ENCODE measurements at places on chromosomes 6 and 20.
A peak's percentile ranks its signal among the peaks of the same experiment; 100 is the strongest.

DNA sequence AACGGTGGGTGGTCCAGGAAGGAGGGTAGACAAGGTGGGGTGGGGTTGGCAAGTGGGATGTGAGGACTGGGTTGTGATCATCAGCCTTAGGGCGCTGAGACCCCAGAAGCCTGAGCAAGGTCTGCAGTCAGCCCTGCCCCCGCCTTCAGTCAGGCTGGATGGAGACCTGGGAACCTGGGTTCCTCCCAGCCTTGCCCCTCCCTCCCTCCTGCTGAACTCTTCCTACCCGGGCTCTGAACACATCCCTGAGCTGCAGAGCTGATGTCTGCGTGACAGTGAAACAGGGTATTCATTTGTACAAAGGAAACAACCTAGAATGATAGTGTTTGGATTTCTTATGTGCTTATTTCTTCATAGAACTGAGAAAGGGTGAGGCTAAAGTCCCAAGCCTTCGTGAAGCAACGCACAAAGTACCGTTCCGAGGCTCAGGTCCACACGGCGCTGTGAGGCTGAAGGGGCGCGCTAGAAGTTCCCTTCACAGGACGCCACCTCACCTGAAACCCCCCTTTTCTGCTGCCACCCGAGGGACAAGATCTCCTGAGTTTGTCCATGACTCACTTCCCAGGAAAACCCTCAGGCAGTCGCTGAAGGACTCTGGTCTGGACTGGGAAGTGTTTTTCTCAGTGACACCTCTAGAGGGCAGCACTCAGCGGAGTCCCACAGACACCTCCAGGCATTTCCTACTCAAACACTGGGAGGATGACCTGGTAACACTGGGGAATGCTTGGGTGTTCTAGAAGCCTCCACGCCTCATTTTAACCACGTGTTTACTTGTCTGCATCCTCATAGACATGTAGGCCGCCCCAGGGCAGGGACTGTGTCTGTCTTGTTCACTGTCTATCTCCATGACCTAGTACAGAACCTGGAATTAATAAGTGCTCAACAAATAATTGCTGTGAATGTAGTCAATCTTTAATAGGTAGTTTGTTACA lies 1.2 kb downstream of the GSTA5 start:
- DNase-seq, result peak; percentile 48

- DNase-seq, result peak; percentile 31
Measured at GRCh38 chr6:14310960-14311359, 193.4 kb downstream of the CD83 start.

GRCh38 chr6:8905757-8906156 lies 470.4 kb upstream of the SLC35B3 start:
- DNase-seq, result no peak

DNA sequence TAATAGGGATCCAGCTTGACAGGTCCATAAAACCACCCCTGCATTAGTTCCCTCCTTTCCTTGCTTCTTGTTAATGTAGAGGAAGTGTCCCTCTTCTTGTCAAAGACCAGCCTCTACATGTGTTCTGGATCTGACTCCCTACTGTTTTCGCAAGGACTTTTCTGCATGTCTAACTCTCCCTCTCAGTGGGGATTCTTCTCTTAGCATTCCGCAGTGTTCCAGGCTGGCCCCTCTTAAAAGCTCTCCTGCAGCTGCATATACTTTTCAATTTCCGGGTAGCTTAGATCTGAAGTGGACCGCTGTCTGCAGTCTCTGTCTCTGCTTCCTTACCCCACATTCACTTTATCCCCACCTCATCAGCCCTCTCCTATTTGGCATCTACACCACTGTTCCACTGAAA lies 96.1 kb upstream of the MAN1A1 start:
- no peak for DNase-seq

- no peak for DNase-seq
Measured at GRCh38 chr6:36967757-36968156, 13.2 kb downstream of the PI16 start.

GRCh38 chr20:52614051-52614863 lies 357.9 kb upstream of the TSHZ2 start:
- no peak for DNase-seq

- DNase-seq, result peak; percentile 75
Measured at GRCh38 chr6:81981812-81982211, 229.3 kb upstream of the TENT5A start.

- DNase-seq, result peak; percentile 68
Measured at GRCh38 chr6:24323632-24324337, 34.1 kb downstream of the DCDC2 start.

DNA sequence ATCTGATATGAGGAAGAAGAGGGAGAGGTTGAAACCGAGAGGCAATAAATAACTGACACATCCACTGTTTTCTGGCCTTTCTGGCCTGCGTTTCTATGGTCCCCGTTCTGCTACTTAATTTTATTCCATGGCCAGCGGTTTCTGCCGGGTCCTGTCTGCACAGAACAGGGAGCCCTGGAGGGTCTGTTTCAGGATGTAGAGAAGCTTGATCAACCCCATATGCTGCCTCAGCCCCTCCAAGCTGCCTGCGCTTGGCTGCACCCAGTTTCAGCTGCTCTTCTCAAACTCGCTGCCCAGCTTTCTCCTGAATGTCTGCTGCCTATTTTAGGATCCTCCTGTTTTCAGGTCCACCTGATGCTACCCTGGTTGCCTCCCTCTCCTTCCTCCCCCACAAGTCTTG lies 18.5 kb upstream of the PACSIN1 start:
- DNase-seq, result no peak

GRCh38 chr6:4858194-4859015 lies 82.2 kb downstream of the CDYL start:
- no peak for DNase-seq

GRCh38 chr6:80508885-80509630 lies 402.6 kb downstream of the BCKDHB start:
- DNase-seq, result no peak

DNA sequence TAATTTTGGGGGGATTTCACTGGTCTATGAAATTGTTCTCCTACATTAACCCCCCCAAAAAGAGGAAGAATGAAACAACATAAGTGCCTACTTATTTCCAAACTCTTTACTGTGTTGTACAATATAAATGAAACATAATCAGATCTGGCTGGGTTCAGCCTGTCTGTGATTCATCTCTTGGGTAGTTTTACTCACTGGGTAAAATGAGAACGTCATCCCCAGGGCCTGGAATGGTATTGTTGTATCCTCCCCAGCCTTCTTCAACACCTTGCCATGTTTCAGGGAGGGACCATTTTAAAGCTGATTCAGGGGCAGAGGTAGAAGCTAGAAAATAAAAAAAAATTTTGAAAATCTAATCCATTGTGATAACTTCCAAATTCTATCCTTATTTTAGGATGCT lies 256.7 kb downstream of the PKHD1 start:
- DNase-seq, result no peak

- no peak for DNase-seq
Measured at GRCh38 chr6:35519313-35520015, 6.8 kb upstream of the TULP1 start.

GRCh38 chr6:81750200-81750599 lies 2.3 kb downstream of the TENT5A start:
- no peak for DNase-seq

DNA sequence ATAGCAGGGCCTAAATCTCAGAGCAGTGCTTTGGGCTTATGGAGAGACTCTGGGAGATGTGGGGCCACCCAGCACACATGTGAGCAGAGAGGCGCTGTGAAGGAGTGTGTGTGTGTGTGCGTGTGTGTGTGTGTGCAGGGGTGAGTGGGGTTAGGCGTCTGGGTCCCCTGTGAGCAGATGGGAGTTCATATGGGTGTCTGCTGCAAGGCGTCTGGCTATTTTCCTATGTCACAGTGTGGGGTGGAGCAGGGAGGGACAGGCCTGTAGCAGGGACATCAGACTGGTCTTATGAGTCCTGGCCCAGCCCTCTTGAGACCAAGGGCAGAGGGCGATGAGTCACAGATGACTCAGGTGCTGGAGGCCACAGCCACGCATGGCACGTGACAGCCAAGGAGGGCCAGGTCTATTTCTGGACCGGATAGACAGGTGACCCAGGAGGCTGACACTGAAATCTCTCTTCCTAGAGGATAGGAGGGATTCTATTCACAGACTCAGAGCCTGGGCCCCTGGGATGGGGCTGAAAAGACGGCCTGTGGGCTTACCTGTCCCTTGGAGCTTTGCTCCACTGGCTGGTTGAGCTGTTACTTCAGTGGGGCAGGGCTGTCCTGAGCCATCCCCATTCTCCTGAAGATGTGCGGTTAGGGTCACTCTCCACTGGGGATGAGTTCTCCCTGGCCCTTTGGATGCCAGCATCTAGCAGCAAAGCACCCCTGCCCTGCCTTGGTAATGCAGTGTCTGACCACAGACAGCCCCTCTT lies 28.9 kb downstream of the VEGFA start:
- peak; percentile 33 for DNase-seq

DNA sequence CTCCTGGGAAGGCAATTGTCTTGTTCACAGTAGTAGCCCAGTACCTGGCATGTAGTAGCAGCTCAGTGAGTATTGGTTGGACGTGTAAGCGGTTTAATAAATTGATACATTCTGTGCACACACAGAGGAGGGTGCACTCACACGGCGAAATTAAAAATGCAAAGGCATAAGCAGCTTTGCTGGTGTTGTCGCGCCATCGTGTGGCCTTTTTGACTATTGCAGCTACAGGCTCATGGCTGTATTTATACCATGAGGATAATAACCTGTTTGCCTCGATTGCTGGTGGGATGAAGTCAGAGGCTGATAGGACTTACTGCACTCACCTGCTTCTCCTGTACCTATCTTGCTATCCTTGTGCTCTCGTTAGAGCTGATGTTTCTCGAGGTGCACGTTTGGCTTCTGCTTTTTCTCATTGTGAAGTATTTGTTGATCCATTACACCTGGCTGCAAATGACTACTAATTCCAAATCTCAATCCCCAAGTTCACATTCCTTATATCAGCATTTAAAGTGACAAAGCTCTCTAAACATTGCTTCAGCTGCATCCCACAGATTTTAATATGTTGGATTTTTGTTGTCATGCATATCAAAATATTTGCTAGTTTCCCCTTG lies 61.5 kb downstream of the TBXT start:
- DNase-seq, result peak; percentile 11

GRCh38 chr20:13260650-13261279 lies 39.7 kb downstream of the ISM1 start:
- no peak for DNase-seq

DNA sequence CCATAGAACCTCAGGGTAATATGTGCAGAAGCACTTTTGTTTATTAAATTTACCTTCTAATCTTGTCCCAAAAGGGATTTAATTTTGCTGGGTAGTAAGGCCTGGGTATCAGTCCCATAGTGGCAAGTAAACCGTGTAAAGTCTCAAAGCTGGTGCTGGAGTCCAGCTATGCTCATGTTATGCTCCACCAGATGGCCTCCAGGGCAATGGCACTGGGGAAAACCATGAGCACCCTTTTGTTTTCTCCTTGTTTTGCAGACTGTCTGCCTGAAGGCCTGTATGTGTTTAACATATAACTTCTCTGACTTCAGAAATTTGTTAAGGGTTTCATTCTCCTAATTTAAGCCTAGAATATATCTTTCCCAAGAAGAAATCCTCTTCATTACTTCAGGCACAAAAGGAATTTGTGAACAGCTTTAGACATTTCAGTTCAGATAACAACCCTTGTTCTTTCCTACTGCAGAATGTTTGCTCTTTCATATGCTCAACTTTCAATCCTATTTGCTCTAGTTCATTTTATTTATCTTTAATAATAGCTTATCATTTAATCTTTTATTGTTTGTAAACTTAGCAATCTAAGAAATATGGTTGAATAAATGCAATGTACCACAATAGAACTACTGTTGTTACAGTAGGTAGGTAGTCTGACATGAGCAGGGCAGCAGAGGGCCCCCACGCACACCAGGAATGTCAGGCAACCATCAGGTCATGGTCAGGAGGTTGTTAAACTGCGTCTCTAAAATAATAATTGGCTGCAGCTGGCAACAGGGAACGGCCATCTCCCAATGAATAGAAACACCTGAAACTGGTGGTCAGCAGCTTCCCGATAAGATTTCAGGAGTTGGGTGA lies 162.8 kb downstream of the TENT5A start:
- no peak for DNase-seq

GRCh38 chr6:156720691-156721685 lies 56.2 kb upstream of the ARID1B start:
- no peak for DNase-seq

- no peak for DNase-seq
Measured at GRCh38 chr6:53573299-53573698, 28.4 kb upstream of the GCLC start.

DNA sequence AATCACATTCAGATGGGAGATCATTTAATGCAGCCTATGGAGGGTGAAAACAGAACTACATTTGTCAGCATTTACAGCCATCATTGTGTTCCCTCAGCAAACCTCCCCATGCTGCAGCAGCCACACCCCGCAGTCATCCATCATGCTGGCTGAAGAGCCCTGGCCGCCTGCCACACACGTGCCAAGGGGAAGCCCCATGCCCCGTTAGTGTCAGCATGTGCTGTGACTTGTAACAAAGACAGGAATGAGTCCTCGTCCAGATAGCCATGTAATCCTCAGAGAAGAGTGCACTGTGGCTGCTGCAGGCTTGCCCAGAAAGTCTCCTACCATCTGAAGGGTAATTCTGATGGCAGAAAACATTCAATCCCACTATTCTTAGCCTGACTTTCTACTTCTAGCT lies 1097.8 kb downstream of the KIF16B start:
- DNase-seq, result no peak

GRCh38 chr6:109104512-109104911 lies 9.2 kb downstream of the CEP57L1 start:
- DNase-seq, result no peak

GRCh38 chr6:108030211-108030610 lies 44.3 kb downstream of the OSTM1 start:
- no peak for DNase-seq

DNA sequence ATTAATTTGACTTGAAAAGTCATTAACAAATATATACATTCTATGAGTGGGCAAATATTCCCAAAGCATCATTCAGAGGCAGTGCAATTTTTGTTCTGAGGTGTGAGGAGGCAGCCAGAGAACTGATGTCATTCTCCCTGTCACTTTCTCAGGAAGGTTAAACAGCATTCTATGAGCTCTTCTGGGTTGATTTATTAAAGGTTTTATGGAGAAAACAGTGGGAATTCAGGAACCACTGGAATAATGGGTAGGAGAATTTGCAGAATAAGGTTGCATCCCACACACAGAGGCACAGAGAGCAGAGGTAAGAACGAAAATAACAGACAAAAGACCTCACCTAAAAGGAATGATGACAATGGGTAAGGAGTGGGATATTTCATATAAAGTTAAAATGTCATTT lies 860.6 kb downstream of the TFAP2A start:
- no peak for DNase-seq

- DNase-seq, result no peak
Measured at GRCh38 chr6:34486106-34486740, 20.3 kb downstream of the PACSIN1 start.

DNA sequence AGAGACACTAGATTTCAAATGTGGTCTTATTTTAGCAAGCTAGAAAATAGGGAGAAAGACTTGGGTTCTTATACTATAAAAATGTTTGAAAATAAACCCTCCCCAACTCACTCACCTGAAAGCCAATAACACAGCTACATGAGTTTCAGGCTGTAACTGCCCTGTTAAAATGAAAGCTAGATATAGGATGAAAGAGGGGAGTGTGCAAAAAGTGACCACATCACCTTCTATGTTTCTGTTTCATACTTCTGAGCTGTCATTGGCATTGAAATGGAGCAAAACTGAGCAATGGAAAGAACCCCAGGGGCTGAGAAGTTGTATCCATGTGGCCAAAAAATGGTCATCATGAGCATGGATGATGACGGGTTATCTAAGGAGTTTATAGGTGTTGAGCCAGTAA lies 148.1 kb upstream of the TENT5A start:
- DNase-seq, result no peak
